Type B pancreatic cell (in vitro differentiated cells): ENCODE measurements at places on chromosomes 11 and 22. TPM values are rescaled to one million over a fixed set of nuclear protein-coding genes. Genes with fewer than 3 reads are reported as not detected.

Gene SYT13
- total RNA-seq, result 17.4 and 36.4 TPM in 2 replicates

DNA sequence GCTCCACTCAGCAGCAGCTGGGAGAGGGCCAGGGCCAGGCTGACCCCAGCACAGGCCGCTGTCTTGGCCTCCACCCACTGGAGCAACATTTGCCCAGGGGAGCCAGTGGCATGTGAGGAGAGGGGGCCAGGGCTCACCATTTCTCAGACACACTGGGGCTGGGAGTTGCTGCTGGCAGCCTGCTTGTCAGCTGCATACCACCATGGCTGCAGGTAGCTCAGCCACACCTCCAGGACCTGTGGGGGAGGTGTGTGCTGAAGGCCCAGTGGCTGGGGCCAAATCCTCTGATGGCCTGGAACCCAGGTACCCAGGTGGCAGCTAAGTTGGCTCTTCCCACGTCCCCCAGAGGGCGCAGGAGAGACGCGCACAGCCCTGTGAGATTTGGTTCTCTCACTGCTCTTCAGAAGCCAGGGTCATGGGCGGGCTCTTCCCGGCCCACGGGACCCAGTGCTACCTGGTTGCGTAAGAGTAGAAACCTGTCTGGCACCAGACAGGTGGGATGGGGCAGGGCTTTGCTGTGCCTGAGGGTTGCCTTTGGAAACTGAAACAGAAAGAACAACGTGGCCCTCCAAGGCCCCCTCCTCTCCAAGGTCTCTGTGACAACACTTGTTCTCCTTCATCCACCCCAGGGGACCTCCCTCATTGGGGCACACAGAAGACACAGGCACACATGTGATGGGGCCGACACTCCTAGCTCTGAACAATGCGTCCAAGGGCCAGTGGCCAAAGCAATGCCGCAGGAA lies 98.8 kb downstream of the MED15 start:
- DNase-seq, result no peak
- H3K27me3 ChIP-seq, result no peaks in the 10 kb centered on the region
- H3K4me3 ChIP-seq, result peak overlapping the region; percentile 31
- peak overlapping the region; percentile 69 for H3K27ac ChIP-seq
- no peaks in the 10 kb centered on the region for H3K4me1 ChIP-seq
- H3K36me3 ChIP-seq, result no peaks in the 10 kb centered on the region

GRCh38 chr11:112255067-112255720 lies 5.5 kb downstream of the PLET1 start:
- no peak for DNase-seq
- no peak overlapping the region for H3K4me3 ChIP-seq

DNA sequence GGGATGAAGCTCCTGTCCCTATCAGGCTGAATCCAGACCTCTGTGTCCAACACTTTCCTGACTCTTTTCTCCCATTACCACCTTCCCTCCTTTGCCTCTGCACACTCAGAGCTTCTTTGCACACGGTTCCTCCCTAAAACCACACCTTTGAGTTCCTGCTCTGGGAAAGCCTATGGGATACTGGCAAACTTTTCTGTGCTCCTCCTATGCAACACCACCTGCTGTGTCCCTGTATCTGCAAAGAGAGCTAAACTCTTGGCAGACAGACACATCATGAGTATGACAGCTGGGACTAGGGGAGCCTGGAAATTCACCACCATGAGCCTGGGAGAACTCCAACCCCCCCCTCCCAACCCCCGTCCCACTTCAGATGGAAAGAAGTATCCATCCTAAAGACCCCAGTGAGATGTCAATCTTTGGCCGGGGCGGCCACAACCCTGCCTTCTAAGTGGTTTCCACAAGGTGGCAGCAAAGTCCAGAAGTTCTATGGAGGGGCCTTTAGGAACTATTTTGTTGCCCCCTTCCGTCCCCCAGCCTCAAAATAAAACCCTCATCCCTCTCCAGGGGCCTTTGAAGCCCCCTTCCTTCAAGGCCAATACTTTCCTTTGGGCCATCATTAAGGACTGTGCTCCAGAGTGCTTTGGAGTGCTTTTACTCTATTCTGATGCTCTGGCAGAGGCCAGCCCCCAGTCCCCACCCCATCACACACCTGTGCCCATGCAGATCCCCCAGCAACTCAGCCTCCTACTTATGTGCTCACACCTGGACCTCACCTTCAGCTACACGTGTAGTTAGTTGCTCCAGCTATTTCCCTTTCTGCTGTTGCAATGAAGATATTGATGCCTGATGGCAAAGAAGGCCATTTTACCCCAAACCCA lies 19.4 kb downstream of the HTR3A start:
- H3K4me1 ChIP-seq, result no peaks in the 10 kb centered on the region
- H3K4me3 ChIP-seq, result no peak overlapping the region
- no peaks in the 10 kb centered on the region for H3K36me3 ChIP-seq

Gene PRSS23
- 47.1 and 48.1 TPM in 2 replicates for total RNA-seq

DNA sequence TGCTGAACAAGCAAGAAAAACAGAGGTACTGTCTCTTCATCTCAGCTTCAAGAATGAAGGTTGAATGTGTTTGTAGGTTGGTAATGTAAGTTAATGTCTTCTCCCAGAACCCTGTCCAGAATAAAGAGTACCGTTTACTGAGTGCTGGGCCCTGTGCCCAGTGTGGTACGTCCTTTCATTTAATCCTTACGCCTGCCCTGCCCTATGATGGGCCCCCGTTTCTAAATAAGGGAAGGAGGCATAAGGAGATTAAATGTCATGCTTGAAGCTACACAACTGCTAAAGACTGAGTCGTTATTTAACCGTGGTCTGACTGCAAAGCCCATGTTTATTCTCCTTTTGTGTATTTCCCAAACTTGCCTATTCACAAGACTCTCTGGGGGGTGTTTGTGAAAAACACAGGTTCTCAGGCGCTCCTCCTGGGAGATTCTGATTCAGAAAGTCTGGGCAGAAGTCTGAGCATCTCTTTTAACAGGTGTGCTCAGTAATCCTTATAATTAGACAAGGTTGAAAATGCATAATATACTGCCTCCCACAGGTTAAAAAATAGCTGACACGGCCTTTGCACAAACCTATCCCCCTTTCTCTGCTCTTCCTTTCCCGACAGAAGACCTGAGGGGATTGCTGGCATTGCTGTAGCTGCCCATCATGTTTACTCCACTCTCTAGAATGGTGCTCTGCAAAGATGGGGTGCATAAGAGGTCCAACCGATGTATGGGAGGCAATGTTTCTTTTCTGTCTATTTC lies 56.3 kb upstream of the ZBTB44 start:
- H3K36me3 ChIP-seq, result no peaks in the 10 kb centered on the region
- DNase-seq, result peak; percentile 8
- no peaks in the 10 kb centered on the region for H3K27me3 ChIP-seq
- no peak overlapping the region for H3K4me3 ChIP-seq
- H3K27ac ChIP-seq, result no peak overlapping the region
